Stimulated activated CD4-positive, alpha-beta T cell treated with anti-CD3 and anti-CD28 coated beads, Interleukin-1b, Interleukin-23, amount 100 ng/mL, for 1 hour (primary cell): ENCODE measurements at places on chromosomes 6 and 20.

GRCh38 chr6:25939593-25939992, 9.1 kb upstream of the SLC17A2 start:
- DNase-seq, result no peak

DNA sequence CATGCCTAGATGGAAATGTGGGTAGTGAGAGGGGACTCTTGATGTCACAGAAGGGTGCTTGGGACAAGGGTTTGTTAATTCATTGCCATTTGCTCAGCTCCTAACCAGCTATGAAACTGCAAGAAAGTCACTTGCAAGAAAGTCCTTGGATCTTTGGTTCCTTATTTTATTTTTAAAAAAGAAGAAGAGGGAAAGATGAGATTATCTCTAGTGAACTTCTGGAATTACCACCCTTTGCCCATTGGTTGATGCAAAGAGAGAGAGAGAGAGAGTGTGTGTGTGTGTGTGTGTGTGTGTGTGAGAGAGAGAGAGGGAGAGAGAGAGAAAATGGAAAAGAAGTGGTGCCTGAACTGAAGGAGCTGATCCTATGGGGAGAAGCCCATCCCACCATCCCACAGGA, 4.6 kb upstream of the SFT2D1 start:
- no peak for DNase-seq

DNA sequence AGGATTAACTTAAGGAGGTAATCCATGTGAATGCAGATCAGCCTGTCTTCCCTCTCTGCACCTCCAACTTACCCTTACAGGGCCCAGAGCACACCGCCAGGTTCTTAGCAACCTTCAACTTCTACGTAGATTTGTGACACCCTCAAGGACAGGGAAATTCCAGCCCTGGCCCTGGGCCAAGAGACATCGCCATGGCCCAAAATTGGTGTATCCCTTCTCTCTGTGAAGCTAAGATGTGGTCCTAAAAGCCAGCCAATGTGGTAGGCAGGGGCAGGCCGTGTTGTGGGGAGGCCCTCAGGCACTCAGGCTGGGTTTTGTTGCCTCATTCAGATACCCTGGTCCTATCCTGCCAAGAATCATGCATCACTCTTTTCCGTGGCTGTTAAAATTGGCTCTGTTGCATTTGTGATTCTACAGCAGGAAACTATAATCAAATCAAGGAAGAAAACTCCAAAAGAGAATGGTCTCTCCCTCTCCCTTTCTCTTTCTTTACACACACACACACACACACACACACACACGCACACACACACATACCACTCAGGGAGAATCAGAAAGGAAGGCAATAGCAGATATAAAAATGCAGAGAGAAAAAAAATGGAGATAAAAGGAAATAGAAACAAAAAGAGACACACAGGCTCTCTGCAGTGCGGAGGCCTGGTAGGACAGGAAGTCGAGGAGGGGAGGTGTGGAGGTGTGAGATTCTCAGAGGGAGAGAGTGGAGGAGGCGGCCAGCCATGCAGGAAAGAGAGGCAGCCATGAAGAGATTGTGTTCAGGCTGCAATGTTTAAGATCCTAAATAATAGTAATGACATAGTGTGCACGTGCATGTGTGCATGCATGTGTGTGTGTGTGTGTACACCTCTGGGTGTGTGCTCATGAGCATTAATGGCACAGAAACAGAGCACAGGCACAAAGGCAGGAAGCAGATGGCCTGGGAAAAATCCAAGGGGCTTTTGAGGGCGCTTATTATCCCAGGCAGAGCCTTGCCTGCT, 201.8 kb upstream of the LRFN2 start:
- DNase-seq, result peak; percentile 10

DNA sequence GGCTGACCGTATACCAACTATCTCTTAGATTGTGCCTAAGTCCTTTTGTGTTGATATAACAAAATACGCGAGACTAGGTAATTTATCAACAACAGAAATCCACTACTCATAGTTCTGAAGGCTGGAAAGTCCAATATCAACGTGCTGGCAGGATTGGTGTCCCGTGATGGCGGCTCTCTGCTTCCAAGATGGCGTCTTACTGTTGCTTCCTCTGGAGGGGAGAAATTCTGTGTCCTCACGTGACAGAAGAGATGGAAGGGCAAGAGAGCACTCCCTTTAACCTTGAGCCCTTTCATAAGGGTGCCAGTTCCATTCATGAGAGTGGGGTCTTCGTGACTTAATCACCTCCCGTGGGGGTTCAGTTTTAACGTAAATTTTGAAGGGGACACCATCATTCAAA, 28.1 kb downstream of the RNF144B start:
- DNase-seq, result no peak

DNA sequence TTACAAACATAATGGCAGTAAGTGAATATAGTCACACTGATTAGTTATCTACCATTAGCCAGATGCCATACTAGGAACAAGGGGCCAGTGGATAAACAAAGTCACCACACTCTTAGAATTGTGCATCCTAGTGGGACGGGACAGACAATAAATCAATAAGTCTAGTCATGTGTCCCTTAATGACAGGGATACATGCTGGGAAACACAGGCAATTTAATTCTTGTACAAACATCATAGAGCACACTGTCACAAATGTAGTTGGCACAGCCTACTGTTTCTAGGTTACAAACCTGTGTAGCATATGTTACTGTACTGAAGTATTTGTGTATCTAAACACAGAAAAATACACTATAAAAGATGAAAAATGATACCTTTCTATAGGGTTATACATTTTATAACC, 123.0 kb upstream of the FAM184A start:
- DNase-seq, result no peak

- DNase-seq, result no peak
Measured at GRCh38 chr20:54146672-54147071, 27.1 kb downstream of the CYP24A1 start.

DNA sequence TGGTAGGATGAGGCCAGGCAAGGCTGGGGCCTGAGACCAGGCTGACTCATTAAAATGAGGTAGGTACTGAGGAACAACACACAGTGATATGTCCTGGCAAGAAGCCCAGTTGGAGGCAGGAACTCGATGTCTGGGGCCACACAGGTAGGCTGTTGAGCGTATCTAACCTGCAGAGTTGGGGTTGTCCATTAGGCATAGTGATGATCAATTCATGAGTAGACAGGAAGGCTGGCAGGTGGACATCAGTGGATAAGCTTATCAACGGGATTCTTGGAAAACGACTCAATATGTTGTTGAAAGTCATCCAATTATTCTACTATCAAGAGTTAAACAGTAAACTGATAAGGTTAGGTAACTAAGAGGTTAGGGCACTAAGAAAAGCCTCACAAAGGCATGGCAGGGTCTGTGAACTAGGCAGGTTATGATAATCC, 193.2 kb upstream of the COL21A1 start:
- DNase-seq, result no peak

GRCh38 chr20:10427060-10427692, 6.8 kb downstream of the MKKS start:
- DNase-seq, result no peak

GRCh38 chr6:143501851-143502250, 9.7 kb downstream of the FUCA2 start:
- no peak for DNase-seq

- no peak for DNase-seq
Measured at GRCh38 chr6:20286968-20287565, 74.8 kb upstream of the MBOAT1 start.

- DNase-seq, result no peak
Measured at GRCh38 chr20:57122536-57123489, 143.6 kb downstream of the BMP7 start.

DNA sequence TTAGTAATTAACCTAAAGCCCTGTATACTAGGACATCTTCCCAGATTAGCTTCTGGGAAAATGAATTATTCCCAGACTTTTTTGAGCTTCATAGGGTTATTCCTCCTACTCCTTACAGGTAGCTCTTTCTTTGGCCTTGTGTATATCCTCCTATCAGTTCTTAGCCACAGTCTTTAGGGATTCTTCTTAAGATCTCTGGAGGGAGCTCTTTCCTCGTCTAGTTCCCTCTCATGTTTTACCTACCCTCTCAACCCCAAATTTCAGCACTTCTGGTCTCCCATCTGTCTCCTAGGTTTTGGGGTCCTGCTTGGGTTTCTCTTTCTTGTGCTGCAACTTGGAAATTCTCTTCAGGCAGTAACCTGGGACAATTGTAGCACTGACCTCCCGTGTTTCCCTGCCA, 46.4 kb upstream of the SLC35B3 start:
- no peak for DNase-seq

- DNase-seq, result no peak
Measured at GRCh38 chr6:167031082-167031709, 32.0 kb downstream of the CEP43 start.

DNA sequence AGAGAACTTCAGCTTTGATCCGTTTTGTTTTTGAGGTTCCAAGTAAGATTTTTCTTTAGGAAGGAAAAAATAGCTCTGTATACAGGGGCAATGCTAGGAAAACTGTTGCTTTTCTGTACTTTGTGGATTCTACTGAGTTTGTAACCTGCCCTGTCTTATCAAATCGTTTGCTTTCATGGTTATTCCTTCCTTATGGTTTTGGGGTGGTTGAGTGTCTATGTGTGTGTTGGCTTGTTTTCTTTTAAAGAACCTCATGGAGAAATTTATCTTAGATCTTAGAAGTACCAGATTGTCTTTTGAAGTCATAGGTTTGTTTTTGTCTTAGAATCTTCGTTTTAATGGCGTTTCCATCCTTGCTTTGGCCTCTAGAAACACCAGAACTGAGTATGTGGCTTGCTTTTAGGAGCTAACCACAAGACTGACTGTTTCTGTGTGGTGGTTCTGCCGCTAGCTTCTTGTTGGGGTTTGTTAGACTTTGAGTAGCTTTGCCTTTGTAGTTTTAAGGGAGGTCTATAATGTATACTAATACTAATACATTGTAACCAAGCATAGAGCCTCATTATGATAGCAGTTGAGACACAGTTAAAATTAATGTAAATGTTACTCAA, 86.8 kb downstream of the RPP40 start:
- DNase-seq, result no peak

GRCh38 chr6:122068291-122068769, 331.1 kb upstream of the HSF2 start:
- DNase-seq, result no peak

GRCh38 chr20:45470937-45471336, 1.4 kb downstream of the WFDC2 start:
- no peak for DNase-seq

GRCh38 chr20:13420625-13421024, 199.6 kb downstream of the ISM1 start:
- DNase-seq, result no peak

DNA sequence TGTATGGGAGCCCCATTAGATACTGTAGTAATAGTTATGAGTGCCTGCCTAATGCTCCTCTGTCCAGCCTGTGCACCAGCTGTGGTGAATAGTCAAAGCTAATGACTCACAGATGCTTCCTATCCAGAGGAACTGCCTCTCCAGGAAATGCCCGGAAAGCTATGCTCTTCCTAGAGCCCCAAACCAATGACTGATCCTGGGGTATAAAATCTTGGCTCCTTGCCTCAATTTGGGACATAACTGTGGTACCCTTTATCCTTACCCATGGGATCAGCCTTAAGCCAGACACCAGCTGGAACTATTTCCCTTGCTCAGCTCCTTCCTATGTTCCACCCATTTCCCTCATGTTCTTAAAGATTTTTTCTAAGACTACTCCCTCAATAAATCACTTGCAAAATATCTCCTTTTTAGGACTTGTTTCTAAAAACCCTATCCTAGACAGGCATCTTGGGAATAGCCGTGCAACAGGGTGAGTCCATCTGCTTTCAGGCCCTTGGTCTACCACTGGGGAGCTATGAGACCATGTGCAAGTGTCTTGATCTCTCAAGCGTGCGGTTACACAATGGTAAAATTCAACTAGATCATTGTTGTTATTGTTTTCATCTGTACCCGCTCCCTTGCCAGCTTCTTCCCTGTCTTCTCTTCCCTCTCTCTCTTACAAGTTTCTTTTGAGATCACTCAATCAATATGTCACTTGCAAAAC, 283.7 kb downstream of the BTBD3 start:
- no peak for DNase-seq

DNA sequence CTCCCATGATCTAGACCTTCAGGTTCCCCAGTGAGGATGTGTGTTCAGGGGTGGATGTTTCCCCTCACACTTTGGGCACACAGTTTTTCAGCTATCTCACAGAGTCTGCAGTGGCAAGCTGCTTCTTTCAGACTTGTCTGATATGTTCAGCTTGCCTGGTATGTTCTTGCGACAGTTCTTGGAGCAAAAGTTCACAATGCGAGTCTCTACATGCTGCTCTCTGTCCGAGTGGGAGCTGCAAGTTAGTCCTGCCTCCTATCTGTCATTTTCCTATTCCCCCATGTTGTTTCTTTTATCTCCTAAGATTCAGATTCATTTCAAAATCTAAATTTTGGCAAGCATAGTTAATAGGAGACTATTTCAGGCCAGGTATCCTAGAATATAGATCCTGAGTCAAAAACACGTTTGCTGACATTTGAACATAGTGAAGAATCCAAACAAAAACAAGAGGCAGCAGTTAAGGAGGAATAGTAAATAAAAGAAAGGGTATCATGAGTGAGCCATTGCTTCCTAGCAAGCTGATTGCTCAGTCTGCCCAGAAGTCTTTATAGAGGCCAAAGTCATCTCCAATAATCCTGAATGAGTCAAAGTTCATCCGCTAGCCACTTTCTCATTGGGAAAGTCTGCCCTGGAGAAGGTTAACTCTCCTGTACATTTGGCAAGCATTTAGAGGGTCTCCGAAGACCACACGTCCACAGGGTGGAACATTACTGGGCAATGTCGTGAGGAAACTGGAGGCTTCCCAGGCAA, 140.2 kb upstream of the MOCS1 start:
- DNase-seq, result no peak

GRCh38 chr20:14729390-14729789, 392.0 kb upstream of the FLRT3 start:
- no peak for DNase-seq

- no peak for DNase-seq
Measured at GRCh38 chr20:52682237-52682636, 289.9 kb upstream of the TSHZ2 start.

DNA sequence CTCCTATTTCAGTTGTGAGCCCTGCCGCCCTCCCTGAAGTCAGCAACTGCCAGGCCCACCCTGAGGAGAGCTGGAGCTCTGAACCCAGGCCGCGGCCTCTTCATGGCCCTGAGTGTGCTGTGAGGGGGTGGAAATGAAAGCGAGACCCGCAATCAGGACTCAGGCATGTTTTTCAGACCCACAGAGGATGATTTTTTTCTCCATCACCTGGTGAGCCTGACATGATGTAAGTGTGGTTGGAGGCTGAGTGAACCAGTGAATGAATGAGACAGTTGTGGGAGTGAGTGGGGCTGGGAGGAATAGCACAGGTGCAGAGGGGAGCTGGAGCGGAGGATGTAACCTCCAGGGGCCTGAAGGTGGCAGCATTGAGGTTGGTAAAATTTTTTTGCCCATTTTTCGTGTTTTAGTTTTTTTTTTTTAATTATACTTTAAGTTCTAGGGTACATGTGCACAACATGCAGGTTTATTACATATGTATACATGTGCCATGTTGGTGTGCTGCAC, 18.3 kb downstream of the RAET1L start:
- no peak for DNase-seq

DNA sequence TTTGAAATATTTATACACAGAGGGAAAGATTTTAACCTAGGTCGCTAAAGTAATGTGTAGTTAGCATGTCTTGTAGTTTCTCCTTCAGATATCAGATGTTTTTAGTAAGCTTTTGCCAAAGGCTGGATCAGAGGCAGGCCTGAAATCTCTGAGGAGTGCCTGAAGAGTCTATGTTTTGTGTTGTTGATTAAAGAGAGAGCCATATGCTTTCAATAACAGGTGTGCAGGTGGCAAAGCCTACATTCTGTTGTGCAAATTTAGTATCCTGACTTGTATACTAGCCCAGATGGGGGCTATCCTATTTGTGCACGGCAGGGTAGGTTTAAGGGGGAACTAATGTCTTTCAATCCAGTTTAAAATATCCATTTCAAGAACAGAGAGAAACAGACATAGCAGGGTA, 167.1 kb upstream of the ATXN1 start:
- no peak for DNase-seq
